ENCODE measurements at places on chromosomes 7 and 10.
A peak's percentile ranks its signal among the peaks of the same experiment; 100 is the strongest.

- DNase-seq = no peak
Observed at GRCh38 chr7:99108613-99109012, 35.3 kb downstream of the SMURF1 start.

DNA sequence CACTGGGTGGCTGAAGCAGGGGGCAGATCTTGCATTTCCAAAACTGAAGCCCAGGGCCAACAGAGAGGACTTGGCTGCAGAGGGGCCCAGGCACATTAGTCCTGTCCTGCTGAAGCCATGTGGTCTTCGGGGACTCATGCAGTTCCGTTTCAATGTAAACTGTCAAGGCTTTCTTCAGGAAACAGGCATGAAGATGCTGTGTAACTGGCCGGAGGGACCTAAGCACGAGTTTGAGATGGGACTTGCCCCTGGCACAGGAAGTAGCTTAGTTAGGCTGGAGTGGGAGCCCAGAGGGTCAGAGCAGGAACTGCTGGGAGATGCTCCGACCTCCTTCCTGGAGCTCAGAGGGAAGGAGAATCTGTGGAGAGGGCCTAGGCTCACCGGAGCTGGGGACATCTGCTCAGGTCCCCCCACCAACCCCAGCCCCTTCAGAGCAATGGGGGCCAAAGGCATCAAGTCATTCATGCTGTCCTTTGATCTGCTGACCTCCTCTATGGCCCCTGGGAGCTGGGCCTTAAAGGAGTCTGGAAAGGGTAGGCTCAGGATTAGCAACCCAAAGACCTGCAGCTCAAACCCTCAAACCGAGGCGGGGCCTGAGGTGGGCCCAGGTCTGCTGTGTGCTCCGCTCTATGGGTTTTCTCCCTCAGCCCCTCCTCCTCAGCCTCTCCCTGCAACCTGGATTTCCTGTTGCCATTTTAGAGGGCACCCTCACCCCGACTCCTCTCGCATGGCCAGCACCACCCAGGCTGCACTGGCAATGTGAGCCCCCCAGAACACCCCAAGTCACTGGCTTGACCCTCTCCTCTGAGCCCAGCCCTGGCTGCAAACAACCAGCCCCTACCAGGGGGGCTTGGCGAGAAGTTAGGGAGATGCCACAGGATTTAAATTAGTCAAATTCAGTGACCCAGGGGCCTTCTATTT, 4.4 kb upstream of the MNX1 start:
- DNase-seq = no peak

DNA sequence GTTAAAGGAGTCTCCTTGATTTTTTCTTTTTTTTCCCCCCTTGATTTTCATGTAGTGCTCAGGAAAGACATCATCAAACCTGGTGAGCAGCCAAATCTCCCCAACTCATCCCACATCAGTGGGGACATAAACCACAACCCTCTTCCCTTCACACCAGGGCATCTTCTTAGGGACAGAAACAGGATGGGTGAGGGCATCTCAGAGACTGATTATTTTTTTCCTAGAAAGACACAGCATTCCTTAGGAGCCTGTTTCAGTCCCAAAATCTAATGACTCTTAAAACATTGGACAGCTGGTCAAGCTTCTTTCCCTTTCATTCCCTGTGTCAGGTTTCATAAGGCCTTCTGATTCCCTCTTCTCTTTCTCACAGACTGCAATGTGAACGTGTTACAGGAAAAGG, 31.5 kb upstream of the GSAP start:
- no peak for DNase-seq

DNA sequence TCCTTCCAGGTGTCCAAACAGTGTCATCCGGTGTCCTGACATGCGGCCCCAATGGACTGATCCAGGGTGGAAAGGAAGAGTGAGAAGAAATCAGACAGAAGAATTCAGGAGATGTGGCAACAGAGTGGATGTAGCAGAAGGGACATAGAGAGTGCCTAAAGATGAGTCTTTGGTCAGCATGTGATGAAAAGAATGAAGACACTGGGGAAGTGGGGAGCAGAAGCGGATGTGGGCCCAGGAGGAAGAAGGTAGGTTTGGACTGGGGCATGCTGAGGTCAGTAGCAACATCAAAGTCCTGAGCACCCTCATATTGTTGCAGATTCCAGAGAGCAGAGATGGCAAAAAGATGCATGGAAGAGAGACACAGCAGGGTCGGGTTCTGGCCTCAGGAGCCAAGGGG, 71.8 kb upstream of the STEAP1B start:
- DNase-seq = no peak

DNA sequence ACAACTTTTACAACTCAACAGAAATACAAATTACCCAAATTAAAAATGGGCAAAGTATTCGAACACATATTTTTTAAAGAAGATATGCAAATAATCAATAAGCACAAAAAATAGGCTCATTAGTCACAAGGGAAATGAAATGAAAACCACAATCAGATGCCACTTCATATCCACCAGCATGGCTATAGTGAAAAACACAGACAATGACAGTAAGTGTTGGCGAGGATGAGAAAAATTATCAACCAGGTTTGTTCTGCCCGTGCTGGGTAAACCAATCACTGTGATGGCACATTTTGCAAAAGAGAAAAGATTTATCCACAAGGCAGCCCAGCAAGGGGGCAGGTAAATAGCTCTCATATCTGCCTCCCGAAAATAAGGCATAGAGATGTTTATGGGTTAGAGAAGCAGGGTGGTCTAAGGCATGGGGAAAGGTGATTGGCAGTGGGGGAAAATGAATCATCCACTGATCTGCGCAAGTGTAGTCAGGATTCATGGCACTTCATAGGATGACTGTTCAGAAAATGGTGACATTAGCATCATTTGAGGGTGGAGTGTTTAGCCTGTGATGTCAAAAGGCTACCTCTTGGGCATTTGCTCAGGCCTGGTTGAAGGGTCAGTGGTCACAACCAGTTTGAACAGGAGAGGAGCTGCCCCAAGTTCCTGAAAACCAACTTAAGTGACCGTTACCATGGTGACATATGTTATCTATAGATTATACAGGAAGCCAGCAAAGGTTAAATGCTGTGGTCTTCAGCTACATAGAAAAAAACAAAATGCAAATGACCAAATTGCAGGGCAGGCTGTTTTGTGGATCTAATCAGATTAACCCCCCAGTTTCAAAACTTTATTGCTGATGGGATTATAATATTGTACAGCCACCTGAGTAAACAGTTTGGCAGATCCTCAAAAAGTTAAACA, 8.0 kb upstream of the CFAP70 start:
- no peak for DNase-seq

- no peak for DNase-seq
Observed at GRCh38 chr7:152202056-152202455, 176.6 kb downstream of the GALNT11 start.

- no peak for DNase-seq
Observed at GRCh38 chr10:68153473-68154210, 44.4 kb downstream of the MYPN start.

- peak; percentile 14 for DNase-seq
Observed at GRCh38 chr10:11161096-11161495, 143.4 kb downstream of the CELF2 start.

GRCh38 chr10:10293041-10293440, 724.6 kb upstream of the CELF2 start:
- DNase-seq = no peak

DNA sequence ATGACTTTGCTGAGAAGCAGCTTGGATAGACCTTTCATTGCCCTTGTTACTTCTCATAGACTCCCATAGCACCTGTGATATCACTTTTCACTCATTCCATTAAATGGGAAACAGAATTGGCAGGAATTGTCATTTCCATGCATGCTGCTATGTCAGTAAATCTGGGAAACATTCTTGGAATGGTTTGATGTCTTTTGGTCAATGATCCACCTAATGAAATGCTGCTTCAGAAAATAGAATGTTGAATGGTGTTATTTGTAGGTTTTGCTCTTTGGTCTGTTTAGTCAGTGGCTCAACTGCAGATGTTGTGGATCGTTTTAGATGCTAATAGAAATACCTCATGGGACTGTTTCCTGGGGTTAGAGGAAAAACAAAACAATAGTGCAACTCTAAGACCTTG, 127.8 kb downstream of the PLPP4 start:
- DNase-seq = no peak

- no peak for DNase-seq
Observed at GRCh38 chr7:7581531-7582179, 15.0 kb downstream of the MIOS start.

DNA sequence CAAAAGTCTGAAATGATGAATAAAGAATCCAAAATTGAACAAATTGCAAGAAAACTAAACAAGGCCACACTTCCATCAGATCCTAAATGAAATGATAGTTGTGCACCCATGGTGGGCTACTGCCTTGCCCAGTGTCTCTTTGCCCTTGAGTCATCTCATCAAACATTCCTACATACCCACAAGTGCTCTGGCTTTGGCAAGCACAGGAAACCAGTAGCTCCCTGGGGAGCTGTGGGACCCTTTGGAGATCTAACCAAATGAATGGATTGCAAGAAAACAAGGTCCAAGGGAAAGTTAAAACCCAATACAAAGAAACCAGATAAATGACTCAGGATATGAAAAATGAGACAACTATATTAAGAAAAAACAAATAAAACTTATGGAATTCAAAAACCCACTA, 129.8 kb upstream of the TMEM229A start:
- DNase-seq = no peak

- no peak for DNase-seq
Observed at GRCh38 chr10:42924484-42924883, 141.9 kb downstream of the BMS1 start.

DNA sequence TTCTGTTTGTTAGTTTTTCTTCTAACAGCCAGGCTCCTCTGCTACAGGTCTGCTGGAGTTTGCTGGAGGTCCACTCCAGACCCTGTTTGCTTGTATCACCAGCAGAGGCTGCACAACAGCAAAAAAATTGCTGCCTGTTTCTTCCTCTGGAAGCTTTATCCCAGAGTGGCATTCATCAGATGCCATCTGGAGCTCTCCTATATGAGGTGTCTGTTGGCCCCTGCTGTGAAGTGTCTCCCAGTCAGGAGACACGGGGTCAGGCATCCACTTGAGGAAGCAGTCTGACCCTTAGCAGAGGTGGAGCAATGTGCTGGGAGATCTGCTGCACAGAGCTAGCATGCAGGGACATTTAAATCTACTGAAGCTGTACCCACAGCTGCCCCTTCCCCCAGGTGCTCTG, 26.7 kb upstream of the CROT start:
- DNase-seq = no peak

- no peak for DNase-seq
Observed at GRCh38 chr7:74267756-74268565, 13.8 kb upstream of the RFC2 start.

DNA sequence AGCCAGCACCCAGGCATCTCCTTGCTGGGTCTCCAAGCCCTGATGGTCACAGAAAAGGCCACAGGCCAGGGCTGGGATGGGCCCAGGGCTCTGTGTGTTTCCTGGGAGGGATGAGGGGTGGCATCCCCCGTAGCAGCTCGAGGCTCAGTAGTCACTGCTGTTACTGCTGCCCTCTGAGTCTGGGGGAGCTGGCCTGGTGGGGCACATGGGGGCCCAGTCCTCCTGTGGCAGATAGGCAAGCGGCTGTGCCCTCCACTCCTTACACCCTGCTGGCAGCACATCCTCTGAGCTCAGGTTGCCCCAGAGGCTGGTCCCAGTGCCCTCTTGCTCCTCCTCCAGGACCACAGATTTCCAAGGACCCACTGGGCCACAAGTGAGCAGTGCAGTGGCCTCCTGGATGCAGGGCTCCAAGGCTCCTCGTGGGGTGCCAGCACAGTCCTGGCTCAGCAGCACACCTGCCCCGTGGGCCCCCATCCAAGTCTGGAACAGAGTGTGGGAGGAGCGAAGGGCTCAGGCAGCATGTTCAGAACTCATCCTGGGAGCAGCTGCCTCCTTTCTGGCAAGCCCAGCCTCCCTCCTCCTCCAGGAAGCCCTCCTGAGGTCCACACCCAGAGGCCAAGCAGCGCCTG, 31.5 kb upstream of the TUBB8 start:
- no peak for DNase-seq

DNA sequence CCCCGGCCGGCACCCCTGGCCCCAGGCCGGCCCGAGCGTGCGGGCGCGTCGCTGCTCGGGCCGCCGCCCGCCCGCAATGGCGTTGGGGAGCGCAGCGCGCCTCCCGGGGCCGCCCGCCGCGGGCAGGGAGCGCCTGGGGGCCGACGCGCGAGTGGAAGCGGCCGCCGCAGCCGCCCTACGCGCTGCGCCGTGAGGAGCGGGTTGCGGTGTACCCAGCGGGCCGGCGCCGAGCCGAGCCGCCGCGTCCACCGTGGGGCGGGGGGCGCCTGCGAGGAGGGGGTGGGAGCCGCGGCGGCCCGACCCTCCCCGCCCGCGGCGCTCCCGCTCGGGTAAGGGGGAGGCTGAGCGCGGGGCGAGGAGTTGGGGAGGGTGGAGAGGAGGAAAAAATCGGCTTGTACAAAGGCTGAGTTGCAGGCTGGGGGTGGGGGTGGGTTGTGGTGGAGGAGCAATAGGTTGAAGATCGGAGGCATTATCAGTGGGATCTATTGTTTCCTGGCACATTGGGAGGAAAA, 473 bp downstream of the PPP1R9A start:
- no peak for DNase-seq

DNA sequence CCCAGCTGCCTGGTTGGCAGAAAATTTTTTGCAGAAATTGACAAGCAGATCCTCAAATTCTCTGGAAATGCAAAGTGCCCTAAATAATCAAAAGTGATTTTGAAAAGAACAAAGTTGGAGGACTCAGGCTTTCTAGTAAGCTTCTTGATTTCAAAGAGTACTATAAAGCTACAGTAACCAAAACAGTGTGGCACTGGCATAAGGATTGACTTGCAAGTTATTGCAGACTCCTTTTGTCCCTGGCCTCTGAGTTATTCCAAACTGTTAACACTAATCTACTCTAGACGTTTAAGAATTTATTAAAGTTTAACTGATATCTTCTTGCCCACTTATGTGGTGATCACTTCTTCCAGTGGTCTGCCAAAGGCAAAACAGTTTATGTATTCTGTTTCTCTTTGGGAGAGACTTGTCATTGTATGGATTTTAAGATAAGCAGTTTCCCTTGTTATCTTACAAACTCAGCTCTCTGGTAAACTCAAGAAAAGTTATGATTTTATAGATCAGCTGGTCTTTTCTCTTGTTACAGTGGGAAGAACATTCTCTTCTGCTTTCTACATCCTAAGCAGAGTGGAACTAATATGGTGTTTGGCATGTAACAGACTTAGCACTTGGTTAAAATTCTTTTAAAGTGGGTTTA, 41.4 kb downstream of the LOXL4 start:
- no peak for DNase-seq

- DNase-seq = no peak
Observed at GRCh38 chr10:131921184-131921583, 20.4 kb downstream of the PPP2R2D start.

- no peak for DNase-seq
Observed at GRCh38 chr7:39621261-39621660, 2.1 kb upstream of the RALA start.

GRCh38 chr7:90648834-90649233, 52.7 kb downstream of the CDK14 start:
- DNase-seq = no peak

GRCh38 chr10:33180390-33180789, 154.1 kb downstream of the NRP1 start:
- no peak for DNase-seq

GRCh38 chr10:3496138-3496537, 288.9 kb downstream of the KLF6 start:
- no peak for DNase-seq

DNA sequence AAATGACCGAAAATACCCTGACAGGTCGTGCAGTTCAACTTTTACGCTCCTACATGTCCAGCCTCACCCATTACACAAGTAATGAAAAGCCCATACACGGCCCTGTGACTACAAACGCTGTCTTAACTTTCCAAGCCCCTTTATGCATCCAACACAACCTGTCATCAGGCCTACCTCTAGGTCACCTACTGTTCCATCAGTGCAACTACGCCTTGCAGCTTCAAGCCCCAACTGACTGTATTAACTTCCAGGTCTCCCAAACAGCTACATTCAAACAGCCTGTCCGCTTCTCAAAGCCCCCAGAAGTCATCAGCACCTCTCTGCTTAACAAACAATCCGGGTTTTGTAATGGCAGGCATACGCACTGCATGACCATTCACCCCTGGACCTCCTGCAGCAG, 19.2 kb downstream of the ZNF107 start:
- DNase-seq = no peak

All from thyroid gland (tissue), 4 donors.